ENCODE measurements at places on chromosomes 12 and 14.

DNA sequence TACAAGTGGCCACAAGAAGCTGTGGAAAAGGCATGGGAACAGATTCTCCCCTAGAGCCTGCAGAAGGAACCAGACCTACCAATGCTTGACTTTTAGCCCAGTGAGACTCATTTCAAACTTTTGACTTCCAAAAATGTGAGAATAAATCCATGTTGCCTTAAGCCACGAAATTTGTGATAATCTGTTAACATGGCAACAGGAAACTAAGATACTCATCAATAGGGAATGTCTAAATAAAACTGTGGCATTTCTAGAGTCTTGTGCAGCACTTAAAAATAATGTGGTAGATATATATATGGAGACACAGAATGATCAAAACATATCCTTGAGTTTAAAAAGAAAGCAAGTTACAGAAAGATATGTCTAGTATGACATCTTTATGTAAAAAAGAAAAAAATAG lies 12.0 kb downstream of the HECTD4 start:
- no peak for DNase-seq

GRCh38 chr14:102898776-102899515 lies 23.5 kb upstream of the AMN start:
- DNase-seq, result peak; percentile 11

DNA sequence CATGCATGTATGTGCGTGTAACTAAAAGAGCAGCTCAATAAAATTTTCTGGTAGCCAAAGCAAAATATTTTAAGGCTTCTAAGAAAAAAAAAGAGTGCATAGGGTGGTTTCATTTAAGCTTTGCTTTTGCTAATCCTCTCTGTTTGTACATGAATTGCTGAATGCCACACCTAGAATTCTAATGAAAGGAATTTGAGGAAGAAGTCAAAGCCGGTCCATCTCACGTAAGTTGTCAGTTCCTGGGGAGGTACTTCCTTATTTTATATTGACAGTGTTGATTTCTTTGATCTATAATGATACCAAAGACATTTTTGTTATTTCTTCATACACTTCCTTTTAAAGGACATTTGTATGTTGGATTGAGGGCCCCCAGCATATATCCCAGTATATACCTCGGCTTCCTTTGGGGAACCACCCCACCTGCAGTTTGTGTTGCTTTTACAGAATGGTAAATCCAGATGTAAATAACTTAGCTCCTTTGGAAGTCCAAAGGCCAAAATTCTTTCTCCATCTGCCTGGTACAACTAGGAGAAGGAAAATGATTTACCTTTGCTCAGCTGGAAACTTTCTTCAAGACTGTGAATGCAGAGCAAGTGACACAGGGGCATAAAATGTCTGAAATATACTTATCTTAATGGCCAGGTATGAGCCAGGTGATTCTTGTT lies 420.9 kb upstream of the ATP2B1 start:
- no peak for DNase-seq

DNA sequence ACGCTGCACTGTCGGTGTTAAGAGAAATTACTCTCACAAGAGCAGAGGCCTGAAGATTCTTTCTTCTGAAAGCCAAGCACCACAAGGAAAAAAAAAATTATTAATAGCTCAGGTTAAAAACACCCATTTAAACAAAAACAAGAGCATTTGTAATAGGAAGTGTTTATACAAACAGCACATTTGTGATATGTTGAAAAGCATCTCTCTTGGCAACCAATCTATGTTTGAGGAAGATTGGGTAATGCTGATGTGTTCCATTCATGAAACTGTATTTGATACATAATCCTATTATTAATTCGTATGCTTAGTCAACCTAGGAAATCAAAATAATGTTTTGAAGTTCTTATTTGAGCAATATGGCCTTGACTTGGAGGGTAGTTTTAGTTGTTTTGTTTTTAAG lies 36.5 kb downstream of the SSPN start:
- no peak for DNase-seq

- DNase-seq, result no peak
Measured at GRCh38 chr14:60644666-60645065, 4.6 kb downstream of the SIX1 start.

DNA sequence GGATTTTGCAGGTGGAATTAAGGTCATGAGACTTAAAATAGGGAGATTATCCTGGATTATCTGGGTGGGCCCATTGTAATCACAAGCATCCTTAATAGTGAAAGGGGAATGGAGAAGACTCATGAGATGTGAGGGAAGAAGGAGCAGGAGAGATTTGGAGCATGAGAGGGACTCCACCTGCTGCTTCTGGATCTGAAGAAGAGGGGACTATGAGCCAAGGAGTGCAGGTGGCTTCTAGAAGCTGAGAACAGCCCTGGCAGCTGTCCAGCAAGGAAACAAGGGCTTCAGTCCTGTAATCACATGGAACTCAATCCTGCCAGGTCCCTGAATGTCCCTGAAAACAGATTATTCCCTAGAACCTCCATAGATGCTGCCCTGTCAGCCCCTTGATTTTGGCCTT lies 67.8 kb downstream of the PELI2 start:
- DNase-seq, result no peak

DNA sequence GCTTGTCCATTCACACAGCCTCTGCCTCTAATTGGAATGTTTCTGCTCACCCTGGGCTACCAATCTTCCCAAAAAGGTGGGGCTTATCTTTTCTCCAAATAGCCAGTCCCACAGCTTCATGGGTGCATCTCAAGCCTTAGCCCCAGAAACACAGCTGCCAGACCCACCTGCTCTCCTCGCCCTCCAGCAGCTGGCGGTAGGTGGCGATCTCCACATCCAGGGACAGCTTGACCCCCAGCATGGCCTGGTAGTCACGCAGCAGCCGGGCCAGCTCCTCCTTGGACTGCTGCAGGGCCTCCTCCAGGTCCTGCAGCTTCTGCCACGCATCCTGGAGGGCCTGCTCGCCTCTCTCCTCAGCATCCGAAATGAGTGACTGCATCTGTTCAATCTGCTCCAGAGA lies 11.1 kb downstream of the KRT77 start:
- no peak for DNase-seq

DNA sequence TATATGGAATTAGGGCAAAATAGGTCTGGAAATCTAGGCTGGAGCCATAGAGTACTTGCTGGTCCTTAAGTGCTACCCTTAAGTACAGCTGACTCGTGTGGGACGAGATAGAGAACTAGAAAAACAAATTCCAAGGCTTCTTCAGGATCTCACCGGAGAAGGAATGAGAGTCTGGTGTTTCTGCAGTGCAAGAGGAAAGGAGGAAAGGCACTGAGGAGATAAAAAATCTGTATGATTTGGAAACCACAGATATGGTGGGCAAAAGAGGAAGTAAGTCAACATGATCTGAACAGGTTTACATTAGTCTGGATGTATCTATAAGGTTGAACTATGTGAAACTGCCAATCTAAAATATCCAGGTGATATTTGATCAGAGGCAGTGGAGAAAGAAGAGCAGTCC lies 134.4 kb upstream of the SOX5 start:
- no peak for DNase-seq

- no peak for DNase-seq
Measured at GRCh38 chr12:28574746-28575592, 384.7 kb downstream of the CCDC91 start.

DNA sequence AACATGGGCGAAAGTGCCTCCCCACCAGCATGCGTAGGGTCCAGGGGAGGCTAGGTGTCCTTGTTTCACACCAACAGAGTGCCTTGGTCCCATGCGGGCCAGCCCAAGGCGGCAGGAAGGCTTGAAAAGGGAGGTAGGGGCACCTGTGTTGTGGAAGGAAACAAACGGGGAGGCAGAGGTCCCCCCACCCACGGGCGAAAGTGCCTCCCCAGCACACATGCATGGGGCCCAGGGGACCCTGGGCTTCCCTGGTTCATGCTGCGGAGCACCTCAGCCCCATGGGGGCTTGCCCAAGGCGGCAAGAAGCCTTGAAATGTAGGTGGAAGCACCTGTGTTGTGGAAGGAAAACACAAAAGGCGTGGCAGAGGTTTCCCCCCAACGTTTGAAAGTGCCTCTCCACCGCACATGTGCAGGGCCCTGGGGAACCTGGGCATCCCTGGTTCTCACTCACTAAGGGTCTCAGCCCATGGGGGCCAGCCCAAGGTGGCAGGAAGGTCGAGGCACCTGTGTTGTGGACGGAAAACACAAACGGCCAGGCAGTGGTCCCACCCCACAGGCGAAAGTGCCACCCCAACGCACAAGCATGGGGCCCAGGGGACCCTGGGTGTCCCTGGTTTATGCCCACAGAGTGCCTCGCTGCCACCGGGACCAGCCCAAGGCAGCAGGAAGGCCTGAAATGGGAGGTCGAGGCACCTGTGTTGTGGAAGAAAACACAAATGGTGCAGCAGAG lies 374.7 kb downstream of the ALG10 start:
- no peak for DNase-seq

- DNase-seq, result no peak
Measured at GRCh38 chr12:83541446-83541845, 854.7 kb downstream of the TMTC2 start.

- no peak for DNase-seq
Measured at GRCh38 chr14:63896278-63896720, 43.5 kb downstream of the SYNE2 start.

- DNase-seq, result no peak
Measured at GRCh38 chr14:25110106-25110505, 60.2 kb upstream of the STXBP6 start.

- DNase-seq, result no peak
Measured at GRCh38 chr12:52042706-52043385, 8.4 kb upstream of the NR4A1 start.

DNA sequence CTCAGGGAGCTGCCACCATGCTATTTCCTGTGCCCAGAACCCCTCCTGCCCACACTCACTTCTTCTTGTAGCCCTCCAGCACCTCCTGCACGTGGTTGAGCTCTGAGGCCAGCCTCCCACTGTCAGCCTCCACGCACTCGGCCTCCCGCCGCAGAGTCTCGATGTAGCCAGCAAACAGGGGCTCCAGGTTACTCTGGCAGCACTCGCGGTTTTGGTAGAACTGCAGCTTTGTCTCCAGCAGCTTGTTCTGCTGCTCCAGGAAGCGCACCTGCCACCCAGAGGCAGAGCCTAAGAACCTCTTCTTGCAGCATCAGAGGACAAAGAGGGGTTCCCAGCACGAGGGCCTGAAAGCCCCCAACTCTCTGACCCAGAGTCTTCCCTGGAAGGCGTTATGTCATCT lies 2.1 kb downstream of the KRT83 start:
- DNase-seq, result no peak

Data from NCI-H187 treated with DMSO at 0.1 percent for 48 hours (cell line).